ENCODE measurements at places on chromosomes 6 and 20.
A peak's percentile ranks its signal among the peaks of the same experiment; 100 is the strongest.

GRCh38 chr20:20603339-20603990, 109.0 kb downstream of the RALGAPA2 start:
- no peak for DNase-seq

DNA sequence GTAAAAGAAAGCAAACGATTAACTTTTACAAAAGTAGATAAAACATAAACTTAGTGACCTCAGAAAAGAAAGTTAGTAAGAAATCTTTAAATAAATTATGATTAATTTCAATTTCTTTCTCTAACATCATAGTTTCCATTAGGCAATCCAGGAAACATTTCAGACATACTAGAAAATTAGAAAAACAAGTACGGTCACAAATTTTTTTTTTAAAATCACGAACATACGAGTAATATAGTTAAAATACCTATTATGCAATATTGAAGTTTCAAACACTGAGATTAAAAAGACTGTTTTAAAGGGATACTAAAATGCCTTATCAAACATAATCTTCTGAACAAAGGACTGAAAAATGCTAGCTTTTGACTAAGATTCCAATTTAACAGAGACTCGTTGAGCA, 26.2 kb downstream of the NOL7 start:
- DNase-seq: no peak

DNA sequence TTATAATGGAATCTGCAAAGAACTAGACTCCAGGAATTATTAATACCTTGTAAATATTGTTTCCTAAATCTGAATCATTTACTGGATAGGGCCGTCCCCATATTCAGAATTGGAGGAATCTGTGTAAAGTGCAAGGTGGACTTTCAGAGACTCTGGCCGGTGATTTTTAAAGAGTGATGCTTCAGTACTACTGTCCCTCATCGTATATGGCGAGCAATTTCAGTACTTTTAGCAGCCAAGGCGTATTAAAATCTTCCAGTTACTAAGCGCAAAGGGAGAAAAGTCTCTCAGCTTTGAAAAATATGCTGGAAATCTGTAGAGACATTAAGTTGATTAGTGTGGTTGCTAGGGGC, 483 bp downstream of the SMIM26 start:
- no peak for DNase-seq

DNA sequence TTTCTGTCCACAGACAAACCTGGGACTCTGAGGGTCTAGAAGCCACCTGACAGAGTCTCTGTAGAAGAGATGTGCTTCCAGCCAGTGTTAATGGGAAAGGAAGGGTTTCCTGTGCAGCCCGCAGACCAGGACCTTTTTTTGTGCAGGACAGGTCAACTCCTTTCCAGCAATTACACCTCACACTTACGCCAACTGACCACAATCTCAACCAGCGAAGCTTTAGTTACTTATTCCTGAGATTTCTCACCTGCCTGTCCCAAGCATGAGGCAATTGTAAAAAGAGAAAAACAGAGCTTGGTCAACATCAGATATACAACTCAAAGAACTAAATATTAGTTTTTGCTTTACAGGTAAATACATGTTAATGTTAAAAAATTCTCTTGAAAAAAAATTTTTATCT, 393.8 kb upstream of the ID4 start:
- no peak for DNase-seq

DNA sequence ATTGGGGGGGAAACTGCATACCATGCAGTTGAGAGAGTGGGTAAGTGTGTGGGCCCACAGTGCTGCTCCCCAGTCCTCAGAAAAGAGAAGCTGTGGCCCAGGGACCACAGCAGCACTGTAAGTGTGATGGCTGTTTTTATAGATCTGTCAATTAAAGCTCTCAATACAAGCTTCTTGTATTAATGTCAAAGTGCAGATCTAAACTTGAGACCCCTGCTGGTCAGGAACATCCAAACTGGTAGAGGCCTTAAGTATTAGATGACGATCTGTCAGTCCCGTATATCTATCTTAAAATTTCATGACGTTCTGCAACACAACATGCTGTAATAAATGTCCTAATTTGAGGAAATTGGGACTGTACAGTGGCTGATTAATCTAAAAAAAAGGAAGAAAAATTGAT, 74.8 kb downstream of the TULP4 start:
- no peak for DNase-seq

- no peak for DNase-seq
Observed at GRCh38 chr6:46706464-46706863, 18.8 kb downstream of the TDRD6 start.

DNA sequence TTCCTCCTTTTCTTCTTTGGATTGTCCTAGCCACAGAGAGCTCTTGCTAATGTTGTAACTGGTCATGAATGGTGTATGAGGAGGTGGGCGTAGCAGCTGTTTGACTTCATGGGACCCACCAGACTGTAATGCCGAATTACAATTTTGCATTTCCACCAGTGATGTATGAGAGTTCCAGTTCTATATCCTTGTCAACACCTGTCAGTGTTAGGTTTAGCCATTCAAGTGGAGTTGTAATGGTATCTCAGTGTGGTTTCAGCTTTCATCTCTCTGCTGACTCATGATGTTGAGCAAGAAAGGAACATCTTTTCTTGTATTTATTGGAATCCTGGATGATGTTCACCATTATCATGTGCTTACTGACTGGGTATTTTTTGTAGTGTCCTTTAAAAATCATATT, 5.1 kb downstream of the IGF2R start:
- DNase-seq: no peak

- DNase-seq: no peak
Observed at GRCh38 chr6:149933036-149933435, 8.8 kb upstream of the ULBP2 start.

GRCh38 chr6:122049341-122049740, 350.1 kb upstream of the HSF2 start:
- no peak for DNase-seq

DNA sequence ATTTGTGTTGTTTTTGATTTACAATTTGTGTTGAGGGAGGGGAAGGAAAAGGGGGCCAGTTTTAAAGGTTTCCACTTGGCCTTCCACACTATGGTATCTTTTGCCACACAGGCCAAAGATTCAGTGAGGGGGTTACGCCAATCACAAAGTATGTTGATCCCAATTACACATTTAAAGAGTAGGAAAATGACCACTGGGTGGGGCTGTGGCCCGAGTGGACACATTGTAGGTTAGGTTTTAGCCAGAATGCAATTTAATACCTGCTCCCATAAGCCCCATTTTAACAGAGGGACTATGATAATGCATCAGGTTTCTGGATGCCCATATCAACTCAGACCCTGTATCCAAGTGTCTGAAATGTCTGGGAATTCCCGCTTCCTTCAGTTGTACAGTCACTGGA, 15.6 kb downstream of the VGLL2 start:
- DNase-seq: no peak

- no peak for DNase-seq
Observed at GRCh38 chr6:69609836-69610472, 186.9 kb downstream of the LMBRD1 start.

DNA sequence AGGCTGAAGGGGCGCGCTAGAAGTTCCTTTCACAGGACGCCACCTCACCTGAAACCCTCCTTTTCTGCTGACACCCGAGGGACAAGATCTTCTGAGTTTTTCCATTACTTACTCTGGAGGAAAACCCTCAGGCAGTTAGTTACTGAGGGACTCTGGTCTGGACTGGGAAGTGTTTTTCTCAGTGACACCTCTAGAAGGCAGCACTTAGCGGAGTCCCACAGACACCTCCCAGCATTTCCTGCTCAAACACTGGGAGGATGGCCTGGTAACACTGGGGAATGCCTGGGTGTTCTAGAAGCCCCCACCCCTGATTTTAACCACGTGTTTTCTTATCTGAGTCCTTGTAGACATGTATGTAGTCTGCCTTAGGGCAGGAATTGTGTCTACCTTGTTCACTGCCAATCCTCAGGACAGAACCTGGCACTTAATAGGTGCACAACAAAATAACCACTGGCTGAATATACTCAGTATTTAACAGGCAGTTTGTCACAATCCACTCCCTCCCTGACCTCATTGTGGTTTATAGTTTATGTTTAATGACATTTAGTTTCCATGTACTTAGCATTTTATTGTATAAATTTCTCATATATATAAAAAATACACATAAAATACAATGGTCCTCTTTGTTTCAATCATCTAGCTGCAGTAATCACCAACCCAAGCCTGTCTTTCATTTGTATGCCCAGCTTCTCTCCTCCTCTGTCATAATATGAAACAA, 4.8 kb downstream of the GSTA3 start:
- no peak for DNase-seq

DNA sequence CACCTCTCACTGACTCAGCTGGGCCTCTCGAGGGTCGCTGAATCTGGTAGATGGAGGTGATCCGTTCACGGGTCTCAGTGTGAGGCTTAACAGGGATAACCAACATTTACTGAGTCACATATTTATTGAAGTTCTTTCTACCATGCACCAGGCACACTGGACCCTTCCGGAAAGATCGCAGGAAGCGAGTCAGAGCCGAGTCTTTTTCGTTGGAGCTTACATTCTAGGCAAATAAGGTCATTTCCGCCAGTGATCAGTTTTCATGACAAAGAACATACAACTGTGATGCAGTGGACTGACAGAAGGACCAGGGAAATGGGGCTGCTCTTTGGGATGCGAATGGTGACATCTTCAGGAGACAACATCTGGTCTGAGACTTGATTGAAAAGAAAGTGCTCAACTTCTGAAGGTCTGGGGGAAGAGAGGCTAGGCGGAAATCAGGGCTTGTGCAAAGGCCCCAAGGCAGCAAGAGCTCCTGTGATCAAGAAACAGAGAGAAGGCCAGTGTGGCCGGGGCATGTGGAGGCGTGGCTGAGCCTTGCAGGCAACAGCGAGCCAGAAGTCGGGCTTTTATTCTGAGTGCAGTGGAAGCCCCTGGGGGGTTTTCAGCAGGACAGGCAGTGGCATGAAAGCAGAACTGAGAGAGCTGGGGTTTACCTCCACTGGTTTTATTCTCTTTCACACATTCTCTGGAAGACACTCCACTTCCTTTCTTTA, 56.7 kb downstream of the APCDD1L start:
- DNase-seq: no peak

DNA sequence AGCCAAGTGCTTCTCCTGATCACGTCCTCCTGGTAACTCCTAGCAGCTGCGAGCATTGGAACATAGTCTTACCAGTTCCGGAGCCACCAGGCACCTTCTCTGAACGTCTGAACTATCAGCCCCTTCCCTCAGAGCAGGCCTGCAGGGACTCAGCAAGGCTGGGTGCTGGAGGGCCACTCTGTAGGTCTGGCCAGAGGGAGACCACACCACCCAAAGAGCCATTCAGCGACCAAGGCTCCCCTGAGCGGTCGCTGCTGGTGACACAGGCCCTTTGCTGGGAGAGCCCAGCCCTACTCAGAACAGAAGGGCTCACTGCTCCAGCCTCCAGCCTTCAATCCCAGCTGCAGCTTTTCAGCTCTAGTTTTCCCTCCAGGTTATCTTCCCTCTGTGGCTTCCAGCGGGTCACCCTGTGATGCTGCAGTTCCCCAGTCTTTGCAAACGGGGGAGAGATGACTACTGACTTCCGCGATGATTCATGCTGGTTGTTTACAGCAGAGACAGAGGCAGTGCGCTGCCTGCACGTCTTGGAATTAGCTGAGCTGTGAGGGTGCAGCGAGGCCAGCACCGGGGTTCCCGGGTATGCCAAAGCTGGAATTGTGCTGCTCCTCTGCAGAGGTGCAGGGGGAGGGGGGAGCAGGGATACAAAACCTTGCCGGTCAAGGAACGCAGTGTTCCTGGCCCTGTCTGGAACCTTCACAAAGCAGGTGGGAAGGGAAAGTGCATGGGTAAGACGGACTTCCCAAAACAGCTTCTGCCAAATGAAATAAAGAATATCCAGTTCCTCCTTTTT, 161.4 kb downstream of the LY86 start:
- DNase-seq: no peak

- DNase-seq: no peak
Observed at GRCh38 chr6:46255528-46255927, 84.7 kb upstream of the ENPP5 start.

DNA sequence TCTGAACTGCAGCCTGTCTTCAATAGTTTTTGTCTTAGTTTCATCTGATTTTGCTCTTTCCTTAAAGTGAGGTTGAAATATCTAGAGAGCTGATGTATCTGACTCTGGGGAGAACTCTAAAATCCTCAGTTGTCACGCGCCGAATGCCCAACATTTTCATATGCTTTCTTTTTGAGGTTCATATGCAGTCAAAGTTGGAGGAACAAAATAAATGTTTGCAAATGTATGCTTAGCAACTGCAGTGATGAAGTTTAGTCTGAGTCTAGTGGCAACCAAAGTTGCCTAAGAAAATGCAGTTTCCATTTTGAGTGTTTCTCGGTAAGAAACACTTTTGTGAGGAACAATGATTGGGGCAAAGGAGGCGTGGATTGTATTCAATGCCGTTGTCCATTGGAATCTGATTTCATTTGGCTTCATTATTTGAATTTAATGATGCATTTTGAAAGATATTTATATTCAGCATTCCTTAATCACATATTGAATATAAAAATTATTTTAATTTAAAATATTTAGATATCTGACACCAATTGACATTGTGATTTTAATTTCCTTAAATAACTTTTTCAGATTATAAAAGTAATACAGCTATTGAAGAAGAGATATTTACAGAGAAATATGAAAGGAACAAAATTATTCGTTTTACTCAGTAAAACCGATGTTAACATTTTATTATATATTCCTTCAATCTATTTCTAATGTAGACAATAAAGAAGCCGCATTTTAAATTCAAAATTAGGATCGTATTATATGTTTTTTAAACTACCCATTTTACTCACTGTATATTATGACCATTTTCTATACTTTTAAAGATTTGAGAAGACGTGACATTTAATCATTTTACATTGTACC, 122.0 kb downstream of the PLEKHG1 start:
- no peak for DNase-seq

- DNase-seq: no peak
Observed at GRCh38 chr6:64335195-64335594, 699.6 kb downstream of the PHF3 start.

DNA sequence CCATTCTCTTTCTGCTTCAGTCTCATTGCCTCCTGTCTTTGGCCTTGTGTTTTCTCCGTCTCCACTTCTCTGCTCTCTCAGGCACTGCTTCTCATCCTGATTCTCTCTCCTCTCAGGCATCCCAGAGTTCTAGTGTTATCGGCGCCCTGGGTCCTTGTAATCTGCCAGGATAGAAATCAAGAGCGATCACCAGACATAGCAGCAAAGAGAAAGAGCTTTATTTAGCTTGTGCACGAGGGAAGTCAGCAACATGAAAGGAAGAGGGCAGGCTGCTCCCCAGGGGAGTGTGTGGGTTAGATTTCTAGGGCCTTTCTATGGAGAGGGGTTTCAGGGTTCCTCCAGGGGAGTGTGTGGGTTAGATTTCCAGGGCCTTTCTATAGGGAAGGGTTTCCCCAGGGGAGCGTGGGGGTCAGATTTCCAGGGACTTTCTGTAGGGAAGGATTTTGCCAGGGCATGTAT, 32.5 kb downstream of the SUN5 start:
- DNase-seq: no peak

GRCh38 chr6:101824551-101825345, 431.2 kb downstream of the GRIK2 start:
- DNase-seq: no peak

- DNase-seq: peak; percentile 95
Observed at GRCh38 chr6:26659042-26659999, at the start of gene ZNF322. TSS of gene ZNF322 (minus strand) at chr6:26659746. CDS start at chr6:26638553, 21,193 bp downstream.

DNA sequence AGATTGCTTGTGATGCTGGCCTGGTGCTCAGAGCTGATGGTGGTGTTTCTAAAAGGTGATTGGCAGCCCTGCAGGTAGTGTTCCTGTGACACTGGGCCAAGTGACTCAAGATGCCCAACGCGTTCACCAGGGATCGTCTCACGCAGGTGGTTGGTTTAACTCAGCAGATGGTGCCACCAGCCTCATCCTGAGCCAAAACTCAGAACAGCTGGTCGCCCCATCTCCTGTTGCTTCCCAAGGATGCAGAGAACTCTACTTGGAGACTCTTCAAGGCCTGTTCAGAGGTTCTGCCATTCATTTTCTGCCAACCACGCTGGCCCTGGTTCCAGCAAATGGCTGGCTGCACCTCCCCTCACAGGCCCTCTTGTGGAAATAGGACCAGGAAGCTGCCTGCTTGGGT, 394.4 kb downstream of the CDH26 start:
- no peak for DNase-seq

All from NCI-H2081 (cell line).